ENCODE measurements at places on chromosomes 6 and 20.

DNA sequence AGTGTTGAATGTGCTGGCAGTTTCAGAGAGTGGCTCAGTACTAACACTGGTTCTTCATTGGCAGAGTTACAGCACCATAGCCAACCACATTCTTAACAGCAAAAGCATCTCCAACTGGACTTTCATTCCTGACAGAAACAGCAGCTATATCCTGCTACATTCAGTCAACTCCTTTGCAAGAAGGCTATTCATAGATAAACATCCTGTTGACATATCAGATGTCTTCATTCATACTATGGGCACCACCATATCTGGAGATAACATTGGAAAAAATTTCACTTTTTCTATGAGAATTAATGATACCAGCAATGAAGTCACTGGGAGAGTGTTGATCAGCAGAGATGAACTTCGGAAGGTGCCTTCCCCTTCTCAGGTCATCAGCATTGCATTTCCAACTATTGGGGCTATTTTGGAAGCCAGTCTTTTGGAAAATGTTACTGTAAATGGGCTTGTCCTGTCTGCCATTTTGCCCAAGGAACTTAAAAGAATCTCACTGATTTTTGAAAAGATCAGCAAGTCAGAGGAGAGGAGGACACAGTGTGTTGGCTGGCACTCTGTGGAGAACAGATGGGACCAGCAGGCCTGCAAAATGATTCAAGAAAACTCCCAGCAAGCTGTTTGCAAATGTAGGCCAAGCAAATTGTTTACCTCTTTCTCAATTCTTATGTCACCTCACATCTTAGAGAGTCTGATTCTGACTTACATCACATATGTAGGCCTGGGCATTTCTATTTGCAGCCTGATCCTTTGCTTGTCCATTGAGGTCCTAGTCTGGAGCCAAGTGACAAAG lies 17.0 kb upstream of the ADGRF4 start:
- no peak for DNase-seq

DNA sequence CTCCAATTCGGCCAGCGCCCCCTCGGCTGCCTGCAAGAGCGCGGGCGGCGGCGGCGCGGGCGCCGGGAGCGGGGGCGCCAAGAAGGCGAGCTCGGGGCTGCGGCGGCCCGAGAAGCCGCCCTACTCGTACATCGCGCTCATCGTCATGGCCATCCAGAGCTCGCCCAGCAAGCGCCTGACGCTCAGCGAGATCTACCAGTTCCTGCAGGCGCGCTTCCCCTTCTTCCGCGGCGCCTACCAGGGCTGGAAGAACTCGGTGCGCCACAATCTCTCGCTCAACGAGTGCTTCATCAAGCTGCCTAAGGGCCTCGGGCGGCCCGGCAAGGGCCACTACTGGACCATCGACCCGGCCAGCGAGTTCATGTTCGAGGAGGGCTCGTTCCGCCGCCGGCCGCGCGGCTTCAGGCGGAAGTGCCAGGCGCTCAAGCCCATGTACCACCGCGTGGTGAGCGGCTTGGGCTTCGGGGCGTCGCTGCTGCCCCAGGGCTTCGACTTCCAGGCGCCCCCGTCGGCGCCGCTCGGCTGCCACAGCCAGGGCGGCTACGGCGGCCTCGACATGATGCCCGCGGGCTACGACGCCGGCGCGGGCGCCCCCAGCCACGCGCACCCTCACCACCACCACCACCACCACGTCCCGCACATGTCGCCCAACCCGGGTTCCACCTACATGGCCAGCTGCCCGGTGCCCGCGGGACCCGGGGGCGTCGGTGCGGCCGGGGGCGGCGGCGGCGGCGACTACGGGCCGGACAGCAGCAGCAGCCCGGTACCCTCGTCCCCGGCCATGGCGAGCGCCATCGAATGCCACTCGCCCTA lies 963 bp downstream of the FOXF2 start:
- DNase-seq: no peak

DNA sequence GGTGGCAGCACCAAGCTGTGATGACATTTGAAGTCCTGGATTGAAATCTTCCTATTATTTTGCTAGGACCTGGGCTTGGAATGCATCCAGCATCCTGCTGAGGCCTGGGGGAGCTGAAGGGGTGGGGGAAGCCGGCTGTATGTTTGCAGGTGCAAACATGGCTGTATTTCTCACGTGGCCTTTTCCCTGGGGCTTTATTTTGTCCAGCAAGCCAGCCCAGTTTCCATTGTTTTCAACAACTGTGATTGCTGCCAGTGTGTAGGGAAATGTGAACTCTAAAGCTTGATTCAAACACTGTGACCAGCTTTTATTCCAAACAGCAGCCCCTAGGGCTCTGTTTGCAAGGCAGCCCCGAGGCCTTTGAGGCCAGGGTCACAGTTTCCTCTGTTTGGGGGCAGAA lies 683.0 kb downstream of the DHX35 start:
- no peak for DNase-seq

DNA sequence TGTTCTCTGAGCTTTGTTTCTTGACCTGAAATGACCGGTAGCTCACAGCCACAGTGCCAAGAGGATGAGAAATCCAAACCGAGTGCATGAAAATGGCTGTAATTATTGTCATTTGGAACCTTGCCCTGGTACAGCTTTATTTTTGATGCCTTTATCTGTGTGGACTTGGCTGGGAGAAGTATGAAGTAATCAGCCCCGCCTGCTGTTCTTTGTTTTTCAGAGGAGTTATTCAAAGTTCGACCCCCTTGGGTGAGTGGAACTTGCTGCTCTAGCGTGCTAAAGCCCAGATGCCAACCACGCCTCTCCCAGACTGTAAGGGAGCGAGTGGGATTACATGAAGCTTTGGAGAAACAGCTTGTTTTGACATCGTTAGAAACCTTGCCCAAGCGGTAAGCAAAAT lies 48.3 kb downstream of the ECT2L start:
- no peak for DNase-seq

GRCh38 chr6:1678201-1678600 lies 68.5 kb downstream of the FOXC1 start:
- DNase-seq: peak; percentile 45

GRCh38 chr6:10451828-10452509 lies 37.1 kb upstream of the TFAP2A start:
- DNase-seq: no peak

GRCh38 chr20:57779401-57780003 lies 69.7 kb upstream of the PMEPA1 start:
- no peak for DNase-seq

DNA sequence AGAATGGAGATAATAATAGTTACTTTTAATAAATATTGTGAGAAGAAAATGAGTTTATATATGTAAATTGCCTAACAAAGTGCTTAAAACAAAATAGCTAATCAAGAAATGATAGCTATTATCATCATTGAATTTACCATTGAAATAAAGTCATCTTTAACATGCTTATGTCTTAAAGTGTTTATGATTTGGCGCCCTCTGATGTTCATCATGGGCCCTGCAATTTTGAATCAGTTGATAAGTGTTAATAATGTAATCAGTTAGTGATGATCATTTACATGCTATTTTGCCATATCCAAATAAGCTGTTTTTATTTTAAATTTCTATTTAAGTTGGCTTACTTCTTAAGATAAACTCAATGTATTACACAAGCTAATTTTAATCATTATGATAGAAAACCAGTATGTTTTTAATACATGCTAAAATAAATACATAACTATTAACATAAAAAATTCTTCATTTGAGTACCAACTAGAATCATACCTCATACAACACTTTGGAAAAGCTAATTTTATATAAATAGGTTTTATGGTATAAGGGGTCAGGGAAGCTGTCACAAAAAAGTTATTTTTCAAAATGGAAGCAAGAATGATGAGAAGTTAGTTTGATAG lies 39.2 kb upstream of the TPD52L1 start:
- DNase-seq: peak; percentile 31

- no peak for DNase-seq
Observed at GRCh38 chr6:149843051-149843633, 21.0 kb downstream of the LRP11 start.

DNA sequence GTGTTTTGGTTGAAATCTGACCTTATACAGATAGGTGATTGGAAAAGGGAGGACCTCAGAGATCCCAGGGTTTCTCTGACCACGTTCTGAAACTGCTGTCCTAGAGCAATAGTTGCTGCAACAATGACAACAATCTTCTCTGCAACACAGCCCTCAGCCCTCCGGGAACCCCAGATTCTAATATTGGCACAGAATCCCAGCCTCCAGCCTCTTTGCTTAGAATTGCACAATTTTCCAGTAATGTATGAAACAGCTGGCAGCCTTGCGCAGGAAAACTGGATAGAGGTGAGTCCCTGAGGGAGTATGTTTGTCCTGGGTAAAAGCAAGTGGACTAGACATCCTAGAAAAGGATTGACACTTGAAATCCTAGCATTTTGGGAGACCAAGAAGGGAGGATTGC lies 30.4 kb upstream of the PNRC1 start:
- no peak for DNase-seq

DNA sequence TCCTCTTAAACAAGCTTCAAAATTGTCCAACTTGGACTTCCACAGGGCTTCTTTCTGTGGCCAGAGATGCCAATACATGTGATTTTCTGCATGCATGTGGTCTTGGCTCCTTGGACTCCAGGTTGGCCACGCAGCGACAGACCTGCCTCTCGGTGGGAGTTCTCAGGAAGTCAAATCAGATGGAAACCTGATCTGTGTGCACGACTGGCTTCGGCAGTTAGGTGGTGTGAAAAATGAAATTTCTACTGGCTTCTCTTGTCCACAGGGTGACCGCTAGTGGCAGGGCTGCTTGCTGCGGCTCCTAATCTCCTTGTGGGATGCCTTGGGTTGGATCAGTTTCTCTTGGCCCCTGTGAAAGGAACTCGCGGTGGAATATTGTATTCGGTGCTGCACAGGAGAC lies 57.3 kb downstream of the PHACTR3 start:
- no peak for DNase-seq

GRCh38 chr6:146670161-146670560 lies 71.4 kb downstream of the ADGB start:
- no peak for DNase-seq

DNA sequence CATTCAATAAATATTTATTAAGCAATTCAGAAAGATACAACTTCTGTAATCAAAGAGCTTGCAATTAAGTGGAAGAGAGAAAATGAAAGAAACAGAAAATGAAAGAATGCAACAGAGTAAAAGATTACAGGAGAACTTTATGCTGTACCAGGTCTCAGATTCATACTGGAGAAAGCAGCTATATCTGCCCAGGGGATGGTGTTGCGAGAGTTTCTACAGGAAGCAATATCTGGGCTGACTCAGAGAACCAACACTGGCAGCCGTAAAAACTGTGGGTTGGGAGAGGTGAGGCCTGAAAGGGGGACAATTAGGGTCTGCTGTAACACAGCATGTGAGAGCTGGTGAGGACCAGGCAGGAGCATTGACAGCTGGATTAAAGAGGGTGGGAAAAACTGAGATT lies 256.7 kb upstream of the TCF21 start:
- DNase-seq: no peak

- DNase-seq: no peak
Observed at GRCh38 chr6:33477864-33478263, 23.5 kb downstream of the ZBTB9 start.

GRCh38 chr6:149319422-149319821 lies 1.9 kb downstream of the TAB2 start:
- no peak for DNase-seq

GRCh38 chr20:23606652-23607049 lies 934 bp upstream of the CST9 start:
- DNase-seq: peak; percentile 66

GRCh38 chr6:157080986-157081391 lies 242.3 kb downstream of the TMEM242 start:
- DNase-seq: no peak

GRCh38 chr6:51963980-51964379 lies 123.4 kb downstream of the PKHD1 start:
- no peak for DNase-seq

- DNase-seq: no peak
Observed at GRCh38 chr6:36827261-36828079, 11.8 kb downstream of the CPNE5 start.

DNA sequence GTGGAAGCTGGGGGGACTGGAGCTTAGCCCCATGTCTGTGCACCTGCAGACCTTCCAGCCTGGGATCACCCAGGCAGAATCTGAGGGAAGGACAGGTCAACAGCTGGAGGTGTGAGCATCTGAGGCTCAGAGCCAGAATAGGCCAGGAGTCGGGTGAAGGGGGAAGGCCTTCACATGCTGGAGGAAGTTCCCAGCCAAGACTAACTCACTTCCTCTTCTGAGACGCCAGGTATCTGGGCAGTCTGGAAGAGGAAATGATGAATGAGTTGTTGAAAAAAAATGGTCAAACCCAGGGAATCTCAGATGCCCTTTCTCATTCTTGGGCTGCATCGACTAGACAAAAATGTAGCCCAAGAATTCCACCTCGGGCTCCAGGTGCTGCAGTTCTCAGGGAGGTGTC lies 73.6 kb upstream of the TIAM2 start:
- DNase-seq: no peak

DNA sequence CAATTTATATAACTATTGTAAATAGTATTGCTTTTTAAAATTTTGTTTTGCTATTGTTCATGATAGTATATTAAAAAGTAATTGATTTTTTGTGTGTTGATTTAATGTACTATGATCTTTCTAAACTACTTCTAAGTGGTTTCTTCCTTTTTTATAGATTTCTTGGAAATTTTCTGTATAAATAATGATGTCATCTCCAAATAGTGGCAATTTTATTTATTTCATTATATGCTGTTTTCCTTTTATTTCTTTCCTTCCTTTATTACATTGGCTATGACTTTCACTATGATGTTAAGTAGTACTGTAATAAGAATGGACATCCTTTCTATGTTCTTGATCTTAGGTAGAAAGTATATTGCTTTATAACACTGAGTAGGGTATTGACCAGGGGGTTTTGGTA lies 451.5 kb upstream of the SPTLC3 start:
- no peak for DNase-seq

DNA sequence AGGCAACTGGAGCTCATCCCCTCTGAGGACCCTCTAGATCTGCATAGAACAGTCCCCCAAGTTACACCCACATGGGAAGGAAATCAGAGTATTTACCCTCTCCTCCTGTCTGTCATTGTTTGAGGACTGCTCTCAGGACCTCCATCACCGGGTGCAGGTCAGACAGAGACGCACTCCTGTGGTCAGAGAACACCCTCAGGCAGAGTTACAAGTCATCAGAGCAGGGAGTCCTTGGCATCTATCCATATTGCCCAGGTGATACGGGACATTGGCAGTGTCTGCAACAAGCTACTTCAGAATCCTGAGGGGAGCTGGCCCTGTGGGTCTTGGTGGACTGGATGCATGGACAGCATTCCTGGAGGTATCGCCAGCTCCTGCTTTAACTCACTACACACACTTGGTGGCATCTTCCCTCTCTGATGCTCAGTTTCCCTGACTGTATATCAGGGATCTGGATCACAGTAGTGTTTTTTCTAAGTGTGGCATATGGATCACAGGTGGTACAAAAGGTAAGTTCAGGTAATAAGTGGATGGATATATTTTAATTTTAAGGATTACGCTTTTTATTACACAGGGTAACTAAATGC lies 15.1 kb upstream of the ISM1 start:
- no peak for DNase-seq

Data from SK-N-DZ (cell line).